ENCODE measurements at places on chromosomes 13 and 19. TPM values are rescaled to one million over a fixed set of nuclear protein-coding genes. Genes with fewer than 3 reads are reported as not detected.

DNA sequence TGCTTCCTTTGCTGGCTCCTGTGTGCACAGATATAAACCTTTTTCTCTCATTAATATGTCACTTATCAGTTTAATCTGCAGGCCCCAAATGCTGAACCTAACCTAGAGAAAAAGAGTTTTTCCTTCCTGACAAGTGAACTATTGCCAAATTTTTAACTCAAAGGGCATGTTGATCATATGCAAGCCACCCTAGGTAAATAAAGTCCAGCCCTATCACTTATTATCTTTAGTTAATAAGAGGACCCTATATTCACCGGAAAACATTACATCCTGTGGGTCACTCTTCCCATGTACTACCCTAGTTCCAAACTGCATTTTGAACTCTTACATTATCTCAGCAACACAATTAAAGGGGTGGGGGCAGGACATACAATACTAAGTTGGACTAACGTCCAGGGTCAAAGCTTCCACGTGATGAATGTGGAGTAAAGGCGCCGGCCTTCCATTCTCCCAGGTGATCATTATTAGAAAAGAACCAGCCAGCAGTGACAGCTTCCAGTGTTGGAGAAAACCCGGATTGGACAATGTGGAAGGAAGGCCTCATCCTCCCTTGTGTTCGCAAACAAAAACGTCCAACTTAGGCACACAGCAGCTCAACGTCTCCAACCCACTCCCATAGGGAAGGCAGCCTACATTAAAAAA, 86.6 kb downstream of the STK24 start:
- no peak for DNase-seq

The ZNF83 gene
- total RNA-seq, result 54.4 TPM

DNA sequence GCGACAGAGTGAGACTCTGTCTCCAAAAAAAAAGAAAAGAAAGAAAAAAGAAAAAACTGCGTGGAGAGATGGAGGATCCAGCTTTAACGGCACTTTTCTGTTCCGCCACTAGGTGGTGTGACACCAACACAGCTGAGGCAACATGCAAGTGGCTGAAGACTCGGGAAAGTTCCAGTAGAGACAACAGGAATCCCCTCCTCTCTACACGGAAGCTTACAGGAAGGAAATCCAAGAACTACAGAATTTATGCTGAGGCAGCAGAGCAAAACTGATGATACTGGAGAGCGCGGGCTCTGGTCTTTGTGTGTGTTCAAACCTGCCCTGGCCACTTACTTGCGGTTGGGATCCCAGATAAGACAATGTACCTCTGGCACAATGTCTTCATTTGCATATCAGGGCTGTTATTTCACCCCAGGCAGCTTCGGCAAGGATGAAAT, 9.9 kb downstream of the RANBP3 start:
- peak; percentile 75 for DNase-seq

DNA sequence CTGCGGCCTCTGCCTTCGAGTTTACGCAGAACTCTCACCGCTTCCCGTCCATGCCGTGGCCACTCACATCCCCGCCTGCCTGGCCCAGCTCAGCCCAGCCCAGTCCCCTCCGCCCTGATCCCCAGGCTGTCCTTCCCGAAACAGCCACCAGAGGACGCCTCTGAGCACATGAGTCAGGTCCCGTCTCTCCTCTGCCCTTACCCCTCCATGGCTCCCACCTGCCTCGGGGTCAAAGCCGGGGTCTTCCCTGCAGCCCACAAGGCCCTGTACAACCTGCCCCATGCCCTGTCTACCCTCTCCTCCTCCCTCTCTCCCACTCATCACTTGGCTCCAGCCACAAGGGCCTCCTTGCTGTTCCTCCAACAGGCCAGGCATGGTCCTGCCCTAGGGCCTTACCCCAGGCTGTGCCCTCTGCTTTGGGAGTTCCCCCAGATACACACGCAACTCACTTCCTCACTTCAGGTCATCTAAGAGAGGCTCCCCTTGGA, 8.1 kb upstream of the SEMA6B start:
- peak; percentile 41 for DNase-seq

The DCLK1 gene
- total RNA-seq, result 2.0 TPM

The TMC4 gene
- not detected for total RNA-seq
